Nucleus accumbens (tissue), 56 donors: ENCODE measurements at places on chromosomes 12 and 14.

DNA sequence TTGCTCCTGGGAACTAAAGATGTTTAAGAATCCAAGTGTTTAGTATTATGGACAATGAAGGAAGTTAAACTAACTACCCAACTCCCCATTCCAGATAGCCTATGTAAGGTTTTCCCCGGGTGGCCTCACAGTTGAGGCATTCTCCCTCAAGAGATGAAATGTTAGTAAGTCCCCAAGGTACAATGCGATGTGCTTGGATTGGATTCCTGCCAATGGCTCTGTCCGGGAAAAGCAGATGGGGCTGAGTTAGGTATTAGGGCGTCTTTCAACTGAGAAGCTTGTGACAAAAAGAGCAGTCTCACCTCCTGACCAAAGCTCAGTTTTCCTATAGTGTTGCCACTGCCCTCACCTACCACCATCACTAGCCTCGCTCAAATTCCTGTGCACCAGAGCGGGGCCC lies 64.8 kb upstream of the E2F7 start:
- no peak for DNase-seq

DNA sequence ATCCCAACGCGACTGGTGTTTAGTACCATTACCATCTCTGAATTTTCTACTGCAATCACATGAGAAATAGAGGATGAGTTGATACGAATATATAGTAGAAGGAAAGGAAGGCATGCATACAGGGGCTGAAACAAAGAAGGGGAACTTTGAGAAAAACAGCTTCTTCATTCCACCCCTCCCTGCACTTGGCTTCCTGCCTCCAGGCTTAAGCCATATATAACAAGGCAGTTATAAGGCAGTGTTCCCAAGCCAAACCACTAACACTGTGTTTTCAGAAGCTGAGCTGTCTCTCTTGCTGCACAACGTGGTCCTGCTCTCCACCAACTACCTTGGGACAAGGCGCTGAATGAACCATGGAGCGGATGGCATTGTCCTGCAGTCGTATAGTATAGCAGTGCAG lies 11.0 kb downstream of the LETMD1 start:
- no peak for DNase-seq

DNA sequence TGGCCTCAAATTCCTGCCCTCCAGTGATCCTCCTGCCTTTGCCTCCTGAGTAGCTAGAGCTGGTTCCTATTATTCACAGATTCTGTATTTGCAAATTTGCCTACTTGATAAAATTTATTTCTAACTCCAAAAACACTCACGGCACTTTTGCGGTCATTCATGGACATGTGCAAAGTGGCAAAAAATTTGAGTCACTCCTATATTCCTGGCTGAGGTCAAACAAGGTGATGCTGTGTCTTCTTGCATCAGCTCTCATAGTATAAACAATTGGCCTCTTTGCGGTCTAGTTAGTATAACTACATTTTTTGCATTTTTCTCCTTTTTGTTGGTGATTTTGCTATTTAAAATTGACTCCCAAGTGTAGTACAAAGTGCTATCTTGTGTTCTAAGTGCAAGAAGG lies 24.7 kb downstream of the ATF1 start:
- DNase-seq = no peak

DNA sequence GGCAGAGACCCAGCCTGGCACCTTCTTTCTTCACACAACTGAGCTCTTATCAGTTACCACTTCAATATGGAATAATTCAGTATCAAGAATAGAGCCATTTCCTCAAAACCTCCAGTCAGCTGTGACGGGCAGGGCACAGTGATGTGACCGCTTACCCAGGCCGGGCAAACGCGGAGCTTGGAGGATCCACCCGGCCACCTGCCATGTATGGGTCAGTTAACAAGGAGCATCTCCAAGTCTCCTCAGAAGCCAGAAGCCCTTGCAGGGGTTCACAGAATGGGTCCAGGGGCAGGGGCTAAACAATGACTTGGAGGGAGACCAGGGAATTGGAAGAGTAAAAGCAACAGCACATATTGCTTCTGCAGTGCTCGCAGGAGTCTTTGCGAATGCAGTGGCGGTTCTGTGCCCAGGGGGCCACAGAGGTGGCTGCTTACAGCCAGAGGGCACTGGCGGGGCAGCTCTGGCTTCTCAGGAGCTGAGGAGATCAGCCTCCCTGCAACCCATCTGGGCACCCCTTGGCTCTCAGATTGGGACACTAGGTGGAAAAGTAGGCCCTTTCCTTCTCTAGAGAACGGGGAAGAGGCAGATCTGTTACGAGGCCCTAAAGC lies 162.3 kb downstream of the CALM1 start:
- no peak for DNase-seq

GRCh38 chr12:69435644-69436043 lies 34.5 kb upstream of the FRS2 start:
- DNase-seq = no peak

DNA sequence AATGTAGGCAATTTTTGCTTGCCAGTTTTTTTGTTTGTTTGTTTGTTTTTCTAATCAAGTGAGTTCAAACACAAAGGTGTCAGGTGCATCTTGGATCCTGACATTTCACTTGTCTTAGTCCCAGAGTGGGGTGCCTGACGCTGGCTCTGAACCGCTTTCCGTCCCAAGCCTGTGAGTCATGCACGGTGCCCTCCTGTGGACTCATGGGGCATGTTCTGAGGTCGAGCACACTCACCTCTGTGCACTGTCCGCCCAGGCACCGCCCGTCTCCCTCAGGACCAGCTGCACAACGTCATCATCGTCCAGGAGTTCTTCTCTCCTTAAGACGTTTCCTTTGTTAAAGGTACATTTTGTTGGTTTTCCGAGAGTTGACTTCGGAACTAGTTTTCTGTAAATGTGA lies 98.2 kb downstream of the GLT1D1 start:
- no peak for DNase-seq
